ENCODE measurements at places on chromosomes 3 and 15.

DNA sequence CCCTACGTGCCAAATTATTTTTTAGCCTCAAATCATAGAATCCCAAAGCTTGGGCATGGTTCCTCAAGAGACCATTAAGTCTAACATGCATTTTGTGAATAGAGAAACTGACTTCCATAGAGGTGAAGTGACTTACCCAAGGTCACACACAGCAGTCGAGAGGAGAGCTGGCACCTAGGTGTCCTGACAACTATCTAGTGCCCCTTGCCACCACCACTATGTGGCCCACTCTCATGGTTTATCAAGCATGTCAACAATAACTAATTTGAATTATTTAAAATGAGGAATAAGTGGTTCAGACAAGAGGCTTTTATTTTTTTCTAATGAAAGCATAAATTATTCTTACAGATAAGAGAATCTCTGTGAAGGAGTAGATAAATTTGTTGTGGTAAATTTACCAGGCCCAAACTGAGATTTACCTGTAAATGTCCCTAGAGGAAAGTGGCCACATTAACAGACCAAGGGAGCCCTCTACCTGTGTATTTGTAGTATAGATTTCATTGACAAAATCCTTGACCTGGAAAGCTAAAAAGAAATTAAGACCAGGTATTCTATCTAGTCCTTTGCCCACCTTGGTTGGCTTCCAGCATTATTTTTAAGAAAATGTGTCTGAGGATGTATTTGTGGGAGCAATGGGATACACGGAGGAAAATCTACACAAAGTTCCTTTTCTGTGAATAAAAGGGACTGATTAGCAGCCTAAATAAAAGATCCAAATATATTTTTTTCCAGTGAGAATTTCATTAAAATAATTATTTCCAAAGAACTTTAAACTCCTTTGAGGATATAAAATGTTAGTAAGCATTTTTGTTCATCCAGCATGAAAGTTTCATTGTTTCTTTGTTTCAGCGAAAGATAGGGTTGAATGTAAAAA, 49.1 kb downstream of the IQCH start:
- peak; percentile 50 for DNase-seq

DNA sequence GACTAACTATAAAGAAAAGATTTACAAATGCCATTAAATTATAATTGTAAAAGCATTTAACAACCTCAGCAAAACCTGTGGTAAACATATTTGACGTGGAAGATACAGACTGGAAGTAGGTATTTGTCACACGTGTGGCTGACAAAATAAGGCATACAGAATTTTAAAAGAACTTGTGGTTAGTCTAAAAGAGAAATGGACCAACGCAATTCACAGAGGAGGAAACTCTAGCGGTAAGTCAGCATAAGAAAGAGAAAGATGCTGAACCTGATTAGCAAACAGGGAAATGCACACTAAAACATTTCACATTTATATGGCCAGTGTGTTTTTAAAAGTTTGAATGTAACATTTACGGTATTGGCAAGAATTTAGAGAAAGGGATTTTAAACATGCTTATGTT, 35.3 kb downstream of the KCNH8 start:
- no peak for DNase-seq

GRCh38 chr15:87604857-87605446, 651.6 kb downstream of the NTRK3 start:
- no peak for DNase-seq

- DNase-seq: no peak
These were observed 6.8 kb downstream of the SKOR1 start for GRCh38 chr15:67832031-67832551.

GRCh38 chr15:51770902-51771301, 19.5 kb downstream of the TMOD2 start:
- no peak for DNase-seq

GRCh38 chr3:25592510-25592968, 72.2 kb downstream of the TOP2B start:
- DNase-seq: no peak

DNA sequence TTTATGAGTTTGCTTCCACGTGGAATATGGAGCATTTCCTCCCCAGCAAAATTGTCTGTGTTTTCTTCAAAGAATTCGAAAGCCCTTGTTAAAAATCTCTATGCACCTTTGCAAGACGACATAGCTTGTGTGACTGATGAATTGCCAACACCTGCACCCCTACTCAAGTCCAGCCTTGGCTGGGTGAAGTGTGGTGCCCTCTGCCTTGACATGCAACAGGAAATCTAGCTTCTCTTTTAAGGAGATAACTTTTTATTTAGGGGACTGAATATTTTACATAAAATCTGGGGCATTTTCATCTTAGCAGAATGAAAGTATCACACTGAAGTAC, 647 bp downstream of the HMG20A start:
- DNase-seq: no peak

GRCh38 chr3:115800489-115801075, 177.3 kb downstream of the GAP43 start:
- DNase-seq: no peak

GRCh38 chr3:18344306-18345014, 80.7 kb downstream of the SATB1 start:
- no peak for DNase-seq

- DNase-seq: no peak
These were observed 7.5 kb upstream of the TM4SF1 start for GRCh38 chr3:149384911-149385321.

DNA sequence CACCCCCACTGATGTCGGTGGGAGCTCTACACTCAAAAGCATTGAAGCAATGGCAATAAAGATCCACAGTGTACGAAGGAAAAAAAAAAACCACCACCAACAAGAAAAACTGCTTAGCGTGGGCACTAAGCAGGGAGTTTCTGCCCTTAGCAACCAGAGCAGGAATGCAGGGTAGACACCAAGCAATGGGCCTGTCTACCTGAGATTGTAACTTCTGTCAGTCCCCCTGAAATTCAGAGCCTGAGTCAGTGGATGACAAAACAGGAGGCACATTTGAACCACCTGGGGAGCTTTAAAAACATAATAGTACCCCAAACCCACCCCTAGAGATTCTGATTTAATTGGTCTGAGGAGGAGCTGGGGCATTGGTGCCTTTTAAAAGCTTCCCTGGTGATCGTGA, 275.2 kb downstream of the SATB1 start:
- DNase-seq: no peak

DNA sequence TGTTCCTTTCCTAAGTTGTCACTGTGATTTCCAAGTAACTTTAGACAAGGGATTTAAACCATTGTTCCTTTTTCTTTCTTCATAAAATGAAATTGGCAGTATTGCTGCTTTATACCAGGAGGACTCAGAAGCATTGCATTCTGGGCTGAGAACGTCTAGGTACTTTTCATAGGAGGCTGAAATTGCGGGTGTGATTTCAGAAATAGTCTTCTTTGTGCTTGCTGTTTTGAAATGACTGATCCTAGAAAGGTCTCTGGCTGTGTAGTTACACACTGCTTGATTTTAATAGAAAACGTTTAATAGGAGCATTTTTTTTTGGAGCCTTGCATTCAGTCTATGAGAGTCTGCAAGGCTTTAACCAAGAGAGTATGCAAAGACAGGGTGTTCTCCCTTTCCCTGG, 56.3 kb downstream of the PPM1L start:
- no peak for DNase-seq

DNA sequence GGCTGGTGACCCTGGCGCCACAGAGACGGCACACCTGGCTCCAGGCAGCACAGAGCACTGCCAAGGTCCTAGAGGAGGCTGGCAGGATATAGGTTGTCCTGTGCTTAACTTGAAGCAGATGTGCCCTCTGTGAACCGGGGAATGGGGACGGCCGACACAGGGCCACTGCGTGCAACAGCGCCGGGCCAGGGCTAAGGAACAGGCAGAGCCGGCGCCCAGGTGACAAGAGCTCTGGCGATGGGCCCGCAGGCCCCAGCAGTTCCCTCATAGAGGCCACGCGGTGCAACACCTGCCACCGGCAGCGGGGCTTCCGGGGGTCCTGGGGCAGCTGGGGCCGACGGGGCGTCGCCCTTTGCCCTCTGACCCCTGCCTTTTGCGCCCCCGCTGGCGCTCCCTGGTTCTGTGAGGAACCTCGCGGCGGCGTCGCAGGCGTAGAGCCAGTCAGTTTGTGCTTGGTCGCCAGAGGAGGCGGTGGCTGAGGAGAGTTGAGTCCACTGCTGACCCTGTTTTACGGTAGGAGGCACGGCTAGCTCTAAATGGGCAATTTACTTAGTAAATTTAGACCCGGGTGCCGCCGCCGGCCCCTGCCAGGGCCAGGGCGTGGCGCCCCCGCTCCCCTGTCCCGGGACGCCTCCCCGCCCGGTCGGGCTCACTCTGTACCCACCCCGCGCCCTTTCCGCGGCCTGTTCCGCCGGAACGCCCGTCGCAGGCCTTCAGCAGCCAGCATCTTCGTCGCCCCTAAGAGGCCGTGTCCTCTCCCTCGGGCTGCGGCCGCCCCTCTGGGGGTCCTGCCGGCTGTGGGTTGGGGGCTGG, at the start of gene NPAP1:
Gene NPAP1, plus strand, starts transcription at position 444 of the 813 bp plus-strand sequence. Its CDS starts 93 bp downstream, at position 537.
- no peak for DNase-seq

GRCh38 chr15:68298882-68299381, 21.4 kb downstream of the FEM1B start:
- DNase-seq: no peak

GRCh38 chr3:104628185-104628789, 738.4 kb upstream of the ALCAM start:
- peak; percentile 55 for DNase-seq

DNA sequence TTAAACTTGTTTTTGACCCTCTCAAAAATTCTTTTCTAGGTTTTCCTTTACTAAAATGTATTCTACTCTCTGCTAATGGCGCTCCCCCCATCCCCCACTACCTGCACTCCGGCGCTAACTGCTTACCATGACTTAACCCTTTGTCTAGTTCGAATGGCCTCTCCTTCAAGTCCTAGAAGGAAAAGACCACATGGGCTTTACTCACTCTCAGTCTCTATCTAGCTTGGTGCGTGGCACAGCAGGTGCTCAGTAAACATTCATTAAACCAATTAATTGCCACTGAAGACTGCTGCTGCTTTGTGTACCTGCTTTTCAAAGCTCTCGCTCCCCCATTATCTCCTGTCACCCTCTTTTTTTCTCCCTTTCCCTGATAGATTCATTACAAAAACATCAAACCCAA, 457.7 kb upstream of the THRB start:
- no peak for DNase-seq

DNA sequence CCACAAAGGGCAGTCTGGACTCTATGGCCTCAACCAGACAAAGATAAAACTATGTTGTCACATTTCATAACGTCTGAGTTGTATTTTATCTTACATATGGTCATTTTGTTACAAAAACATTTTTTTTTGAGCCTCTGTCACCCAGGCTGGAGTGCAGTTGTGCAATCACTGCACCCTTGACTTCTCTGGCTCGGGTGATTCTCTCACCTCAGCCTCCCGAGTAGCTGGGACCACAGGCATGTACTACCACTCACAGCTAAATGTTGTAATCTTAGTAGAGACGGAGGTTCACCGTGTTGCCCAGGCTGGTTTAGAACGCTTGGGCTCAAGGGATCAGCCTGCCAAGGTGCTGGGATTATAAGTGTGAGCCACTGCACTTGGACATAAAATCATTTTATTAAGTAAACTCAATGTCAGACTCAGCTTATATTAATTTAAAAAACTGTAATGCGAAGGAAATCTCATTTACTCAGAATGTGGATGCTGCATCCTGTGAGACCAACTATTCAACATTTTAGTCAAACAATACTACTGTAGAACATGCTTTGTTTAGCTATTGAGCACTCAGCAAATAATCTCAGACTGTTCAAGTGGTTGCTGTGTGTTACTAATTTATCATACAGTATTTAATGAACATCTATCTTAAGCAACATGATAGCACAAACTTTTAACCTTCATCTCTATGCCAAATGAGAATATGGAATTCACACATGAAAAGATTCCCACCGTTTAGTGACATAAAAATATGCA, 209.2 kb downstream of the TBL1XR1 start:
- DNase-seq: no peak

DNA sequence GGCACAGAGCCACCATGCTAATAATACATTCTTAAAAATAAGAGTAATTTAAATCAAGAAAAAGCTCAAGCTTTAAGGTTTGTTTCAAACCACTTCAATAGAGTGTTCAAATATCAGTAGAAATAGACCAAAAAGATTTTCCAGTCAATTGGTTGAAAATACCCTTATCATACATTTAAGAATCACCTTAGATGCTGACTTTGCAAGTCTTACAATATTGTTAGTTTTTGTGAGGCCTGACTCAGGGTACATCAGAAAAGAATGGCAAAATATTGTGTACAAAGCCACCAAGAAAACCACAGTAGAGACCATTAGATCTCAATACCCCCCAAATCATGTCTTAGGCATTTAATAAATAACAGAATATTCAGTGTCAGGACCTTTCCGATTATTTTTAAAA, 19.8 kb upstream of the NRG4 start:
- no peak for DNase-seq

DNA sequence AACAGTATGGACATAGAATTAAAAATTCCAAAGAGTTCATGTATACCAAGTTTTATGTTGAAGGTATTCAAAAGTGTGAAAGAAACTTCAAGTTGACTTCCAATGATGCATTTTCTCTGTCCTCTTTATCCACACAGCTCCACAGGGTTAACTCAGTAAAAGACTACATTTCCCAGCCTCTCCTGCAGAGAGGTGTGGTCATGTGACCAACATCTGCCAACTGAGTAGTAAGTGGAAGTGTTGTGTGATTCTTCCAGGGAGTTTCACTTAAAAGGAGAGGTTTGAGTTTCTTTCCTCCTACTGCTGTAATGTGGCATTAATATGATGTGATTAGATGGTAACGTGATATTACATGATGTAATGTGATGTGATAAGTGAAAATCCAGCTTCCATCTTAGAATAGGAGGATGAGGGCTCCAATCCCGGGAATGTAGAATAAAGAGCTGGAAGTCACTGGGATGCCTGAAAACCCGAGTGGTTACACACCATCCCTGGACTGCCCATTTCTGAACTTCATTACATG, 280.6 kb downstream of the ARRDC4 start:
- no peak for DNase-seq

DNA sequence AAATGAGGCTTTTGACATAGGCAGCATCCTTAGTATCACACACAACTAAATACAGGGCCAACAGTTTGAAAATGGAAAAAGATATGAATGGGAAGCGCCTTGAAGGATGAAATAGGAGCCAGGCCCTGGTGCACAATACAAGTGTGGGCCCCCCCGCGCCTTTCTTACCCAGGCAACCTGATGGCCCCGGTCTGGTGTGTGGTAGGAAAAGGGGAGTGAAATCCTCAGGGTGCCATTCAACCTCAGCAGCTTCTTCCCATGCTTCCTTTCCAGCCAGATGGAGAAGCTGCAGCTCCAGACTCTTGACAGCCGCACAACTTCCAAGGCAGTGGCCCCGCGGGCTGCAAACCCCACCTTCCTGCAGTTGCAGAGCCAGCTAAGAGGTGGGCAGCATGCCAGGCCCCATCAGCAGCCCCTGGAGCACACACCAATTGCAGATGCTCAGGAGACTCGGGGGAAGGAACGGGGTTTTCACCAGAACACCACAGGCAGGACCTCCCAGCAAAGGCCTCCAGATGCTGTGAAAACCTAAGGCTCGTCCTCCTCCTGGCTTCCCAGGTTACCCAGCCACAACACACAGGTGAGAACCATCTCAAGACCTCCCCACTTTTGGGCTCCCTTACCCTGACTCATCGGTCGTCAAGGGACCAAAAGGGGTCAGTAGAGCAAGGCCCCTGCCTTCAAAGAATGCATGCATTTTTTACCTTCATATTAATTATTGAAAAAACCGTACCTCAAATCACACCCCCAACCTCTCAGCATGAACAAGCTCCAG, 101.6 kb downstream of the CPN2 start:
- DNase-seq: peak; percentile 94

Data from NCI-H2171 (cell line).